ENCODE measurements at places on chromosomes 1 and 21.

- H3K27me3 ChIP-seq: no peaks in the 10 kb centered on the region
- H3K36me3 ChIP-seq: no peaks in the 10 kb centered on the region
- DNase-seq: no peak
- no peak overlapping the region for H3K4me3 ChIP-seq
- H3K27ac ChIP-seq: no peak overlapping the region
These were observed 25.2 kb downstream of the PDE4B start for GRCh38 chr1:65817891-65818290.

DNA sequence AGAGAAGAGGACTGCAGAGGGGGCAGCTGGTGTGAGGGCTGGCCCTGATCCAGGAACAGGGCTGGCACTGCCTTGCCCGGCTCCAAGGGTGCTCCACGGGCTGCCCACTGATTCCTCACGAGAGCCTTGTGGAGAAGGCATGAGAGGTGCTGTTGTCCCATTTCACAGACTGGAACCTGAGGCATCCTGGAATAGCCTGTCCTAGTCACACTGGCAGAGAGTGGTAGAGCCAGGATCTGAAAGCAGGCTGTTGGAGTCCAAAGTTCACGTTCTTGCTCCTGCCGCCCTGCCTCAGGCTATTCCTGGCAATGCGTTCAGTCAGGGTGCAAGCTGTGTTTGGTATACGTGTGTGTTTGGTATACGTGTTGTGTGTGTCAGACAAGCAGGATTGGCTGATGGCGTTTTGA lies 1.8 kb downstream of the RER1 start:
- no peak for DNase-seq
- H3K4me1 ChIP-seq: peaks cover 87% of the 10 kb centered on the region
- H3K27me3 ChIP-seq: no peaks in the 10 kb centered on the region
- peak overlapping the region; percentile 98 for H3K27ac ChIP-seq
- H3K4me3 ChIP-seq: no peak overlapping the region

GRCh38 chr1:181531951-181532600 lies 48.8 kb downstream of the CACNA1E start:
- H3K36me3 ChIP-seq: no peaks in the 10 kb centered on the region
- no peak overlapping the region for H3K4me3 ChIP-seq
- no peaks in the 10 kb centered on the region for H3K27me3 ChIP-seq

DNA sequence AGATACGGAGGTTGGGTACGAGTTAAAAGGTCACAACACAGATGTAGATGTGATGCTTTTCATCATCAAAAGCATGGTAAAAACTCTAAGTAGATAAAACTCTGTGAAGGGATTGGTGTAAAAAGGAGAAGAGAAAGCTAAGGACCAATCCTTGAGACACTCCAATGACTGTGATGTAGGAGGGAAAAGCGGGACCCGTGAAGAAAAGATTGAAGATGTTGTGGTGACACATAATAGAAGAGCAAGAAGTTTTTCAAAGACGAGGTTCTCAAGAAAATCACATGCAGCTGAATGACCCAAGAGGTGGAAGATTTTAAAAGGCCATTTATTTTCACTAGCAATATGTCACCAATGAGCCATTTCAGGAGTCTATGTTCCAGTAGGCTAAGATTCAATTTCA lies 179.5 kb downstream of the MRPL39 start:
- H3K27ac ChIP-seq: no peak overlapping the region
- no peak overlapping the region for H3K4me3 ChIP-seq
- DNase-seq: no peak
- H3K36me3 ChIP-seq: no peaks in the 10 kb centered on the region
- no peaks in the 10 kb centered on the region for H3K27me3 ChIP-seq
- no peaks in the 10 kb centered on the region for H3K4me1 ChIP-seq

DNA sequence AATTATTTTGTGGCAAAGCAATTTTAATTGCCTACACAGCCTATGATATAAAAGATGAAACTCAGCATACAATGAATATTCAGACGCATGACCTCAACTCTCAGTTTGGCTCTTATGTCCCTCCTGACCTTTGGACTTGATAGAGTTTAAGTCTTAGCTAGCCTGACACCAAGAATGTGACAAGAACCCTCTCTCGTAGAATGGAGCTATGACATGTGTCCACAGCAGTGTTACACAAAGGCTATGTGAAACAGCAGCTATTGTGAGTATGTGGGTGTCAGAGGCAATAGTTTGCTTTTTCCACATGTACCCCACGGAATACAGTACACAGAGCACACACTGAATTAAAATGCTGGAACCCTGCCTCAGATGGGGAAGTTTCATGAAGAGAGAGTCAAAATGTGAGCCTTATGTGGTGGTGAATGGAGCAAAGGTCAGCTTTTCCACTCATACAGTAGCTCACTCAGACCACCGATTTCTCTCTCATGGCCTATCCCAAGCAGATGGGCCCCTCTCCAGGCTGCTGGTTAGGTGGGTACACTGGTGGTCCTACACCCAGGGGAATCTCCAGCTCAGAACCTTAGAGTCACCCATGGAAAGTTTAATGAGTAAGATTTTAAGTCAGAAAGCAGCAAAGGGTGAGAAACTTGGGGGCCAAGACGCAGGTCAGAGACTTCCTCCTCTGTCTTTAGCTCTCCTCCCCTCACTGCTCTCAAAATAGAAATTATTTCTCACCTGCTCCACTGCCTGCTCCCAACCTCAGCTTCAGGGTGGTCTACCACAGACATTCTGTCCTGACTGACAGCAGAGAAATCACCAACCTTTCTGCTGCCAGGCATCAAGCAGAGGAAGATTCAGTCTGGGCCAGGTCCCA lies 10.1 kb upstream of the XCL2 start:
- H3K27me3 ChIP-seq: no peaks in the 10 kb centered on the region
- H3K27ac ChIP-seq: no peak overlapping the region
- H3K36me3 ChIP-seq: no peaks in the 10 kb centered on the region
- no peak for DNase-seq

DNA sequence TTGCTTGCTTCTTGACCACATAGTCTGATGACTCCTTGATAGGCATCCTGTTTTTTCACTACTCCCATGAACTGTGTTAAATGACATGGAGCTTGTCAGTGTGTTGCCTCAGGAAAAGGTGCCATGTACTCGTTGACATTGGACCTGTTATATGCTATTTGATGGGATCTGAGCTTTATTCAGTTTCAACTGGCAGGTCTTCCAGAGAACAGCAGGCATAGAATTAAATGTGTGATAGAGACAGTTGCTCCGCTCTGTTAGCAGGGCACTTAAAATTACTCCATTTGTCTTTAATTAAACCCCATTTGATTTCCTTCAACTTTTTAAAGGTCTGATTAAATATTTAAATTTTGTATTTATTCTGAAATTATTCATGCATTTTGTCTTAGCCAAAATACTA lies 189.7 kb upstream of the ADGRL4 start:
- H3K4me3 ChIP-seq: no peak overlapping the region
- no peaks in the 10 kb centered on the region for H3K27me3 ChIP-seq
- DNase-seq: no peak
- no peaks in the 10 kb centered on the region for H3K4me1 ChIP-seq
- no peaks in the 10 kb centered on the region for H3K36me3 ChIP-seq
- no peak overlapping the region for H3K27ac ChIP-seq

GRCh38 chr1:248791010-248791409 lies 34.7 kb downstream of the SH3BP5L start:
- no peaks in the 10 kb centered on the region for H3K4me1 ChIP-seq
- no peak for DNase-seq
- H3K27ac ChIP-seq: no peak overlapping the region
- no peaks in the 10 kb centered on the region for H3K27me3 ChIP-seq

GRCh38 chr1:170700842-170701615 lies 37.1 kb downstream of the PRRX1 start:
- H3K4me1 ChIP-seq: peaks cover 45% of the 10 kb centered on the region
- no peak for DNase-seq
- no peak overlapping the region for H3K27ac ChIP-seq

DNA sequence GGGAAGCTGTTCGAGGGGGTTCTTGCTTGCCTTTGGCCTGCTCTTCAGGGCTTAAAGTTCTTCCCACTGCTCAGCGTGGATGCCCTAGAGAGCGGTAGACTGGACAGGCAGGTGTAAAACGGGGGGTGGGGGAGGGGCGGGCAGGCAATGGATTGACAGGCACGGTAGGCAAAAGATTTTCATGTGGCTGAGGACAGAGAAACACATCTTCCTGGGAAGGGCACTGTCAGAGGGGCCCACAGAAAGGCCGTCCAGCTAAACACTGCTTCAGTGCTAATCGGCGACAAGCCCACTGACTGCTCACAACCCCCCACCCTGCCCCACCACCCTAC lies 412 bp downstream of the ABCA4 start:
- no peaks in the 10 kb centered on the region for H3K36me3 ChIP-seq
- DNase-seq: no peak
- no peak overlapping the region for H3K4me3 ChIP-seq
- no peak overlapping the region for H3K27ac ChIP-seq
- no peaks in the 10 kb centered on the region for H3K4me1 ChIP-seq

GRCh38 chr1:162218546-162218945 lies 149.1 kb downstream of the NOS1AP start:
- H3K27me3 ChIP-seq: no peaks in the 10 kb centered on the region
- no peaks in the 10 kb centered on the region for H3K36me3 ChIP-seq
- no peak for DNase-seq
- no peak overlapping the region for H3K27ac ChIP-seq
- H3K4me3 ChIP-seq: no peak overlapping the region

GRCh38 chr1:5660141-5660935 lies 331.9 kb downstream of the NPHP4 start:
- no peaks in the 10 kb centered on the region for H3K27me3 ChIP-seq
- H3K4me1 ChIP-seq: peaks cover 6% of the 10 kb centered on the region
- H3K4me3 ChIP-seq: no peak overlapping the region

GRCh38 chr1:8889103-8889846 lies 10.8 kb upstream of the ENO1 start:
- peaks cover 8% of the 10 kb centered on the region for H3K4me1 ChIP-seq
- H3K27me3 ChIP-seq: no peaks in the 10 kb centered on the region
- H3K27ac ChIP-seq: peak overlapping the region; percentile 60
- DNase-seq: no peak
- no peaks in the 10 kb centered on the region for H3K36me3 ChIP-seq
- H3K4me3 ChIP-seq: no peak overlapping the region

GRCh38 chr1:14698314-14698713 lies 99.8 kb downstream of the KAZN start:
- no peaks in the 10 kb centered on the region for H3K36me3 ChIP-seq
- H3K27me3 ChIP-seq: no peaks in the 10 kb centered on the region
- no peak overlapping the region for H3K27ac ChIP-seq
- no peak overlapping the region for H3K4me3 ChIP-seq
- no peaks in the 10 kb centered on the region for H3K4me1 ChIP-seq

DNA sequence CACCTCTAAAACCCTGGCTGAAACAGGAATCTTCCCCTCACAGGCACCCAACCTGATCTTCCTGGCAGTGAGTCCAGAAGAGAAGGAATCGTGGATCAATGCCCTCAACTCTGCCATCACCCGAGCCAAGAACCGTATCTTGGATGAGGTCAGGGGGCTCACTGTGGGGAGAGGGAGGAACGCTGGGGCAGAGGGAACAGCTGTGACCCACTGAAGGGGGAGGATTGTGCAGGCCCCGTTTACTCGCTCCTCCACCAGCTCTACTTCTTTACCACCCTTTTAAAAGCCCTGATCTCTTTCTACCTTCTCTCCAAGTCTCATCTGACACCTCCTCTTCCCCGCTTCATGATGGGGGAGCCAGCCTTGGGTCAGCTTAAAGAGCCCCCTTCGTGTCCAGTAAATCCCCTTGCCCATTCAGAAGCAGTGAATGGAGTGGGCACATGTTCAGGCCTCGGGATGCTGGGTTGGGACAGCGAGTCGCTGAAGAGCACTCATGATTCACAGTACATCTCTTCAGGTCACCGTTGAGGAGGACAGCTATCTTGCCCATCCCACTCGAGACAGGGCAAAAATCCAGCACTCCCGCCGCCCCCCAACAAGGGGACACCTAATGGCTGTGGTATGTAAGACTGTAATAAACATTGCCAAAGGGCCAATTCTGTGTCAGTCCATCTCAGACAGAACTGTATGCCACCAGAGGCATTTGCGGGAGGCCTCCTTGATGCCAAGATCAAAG lies 7.3 kb downstream of the PLEKHO1 start:
- peaks cover 23% of the 10 kb centered on the region for H3K4me1 ChIP-seq
- H3K27me3 ChIP-seq: no peaks in the 10 kb centered on the region
- peaks cover 51% of the 10 kb centered on the region for H3K36me3 ChIP-seq

GRCh38 chr21:41610042-41610839 lies 102.3 kb upstream of the TMPRSS2 start:
- no peaks in the 10 kb centered on the region for H3K27me3 ChIP-seq
- no peak for DNase-seq
- H3K4me3 ChIP-seq: no peak overlapping the region
- peaks cover 58% of the 10 kb centered on the region for H3K4me1 ChIP-seq
- H3K36me3 ChIP-seq: no peaks in the 10 kb centered on the region

DNA sequence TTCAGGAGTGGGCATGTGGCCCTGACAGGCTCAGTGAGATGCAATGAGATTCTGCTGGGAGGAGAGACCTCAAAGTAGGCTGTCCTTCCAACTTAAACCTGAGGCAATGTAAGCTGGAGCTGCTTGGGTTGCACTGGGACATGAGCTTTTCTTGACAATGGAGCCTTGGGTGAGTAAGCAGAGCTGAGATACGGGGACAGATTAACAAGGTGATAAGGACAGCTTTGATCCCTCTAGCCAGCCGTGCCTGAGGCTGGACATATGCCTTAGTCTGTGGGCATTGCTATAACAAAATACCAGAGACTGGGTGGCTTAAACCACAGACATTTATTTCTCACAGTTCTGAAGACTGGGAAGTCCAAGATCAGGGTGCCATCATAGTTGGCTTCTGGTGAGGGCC lies 18.3 kb upstream of the NGF start:
- H3K4me3 ChIP-seq: no peak overlapping the region
- no peak for DNase-seq
- no peaks in the 10 kb centered on the region for H3K4me1 ChIP-seq
- H3K36me3 ChIP-seq: no peaks in the 10 kb centered on the region
- no peak overlapping the region for H3K27ac ChIP-seq
- no peaks in the 10 kb centered on the region for H3K27me3 ChIP-seq

GRCh38 chr1:214678386-214678785 lies 75.4 kb downstream of the CENPF start:
- no peaks in the 10 kb centered on the region for H3K36me3 ChIP-seq
- no peaks in the 10 kb centered on the region for H3K4me1 ChIP-seq
- no peaks in the 10 kb centered on the region for H3K27me3 ChIP-seq
- H3K4me3 ChIP-seq: no peak overlapping the region
- DNase-seq: no peak
